ENCODE measurements at places on chromosomes 5 and 9.

- DNase-seq: no peak
Measured at GRCh38 chr9:136087741-136088480, 7.2 kb downstream of the NACC2 start.

- no peak for DNase-seq
Measured at GRCh38 chr5:39186722-39187539, 32.4 kb downstream of the FYB1 start.

- no peak for DNase-seq
Measured at GRCh38 chr5:41219658-41220269, 6.4 kb upstream of the C6 start.

GRCh38 chr5:40401284-40402006, 278.3 kb upstream of the PTGER4 start:
- no peak for DNase-seq

GRCh38 chr5:175383350-175383749, 60.6 kb downstream of the DRD1 start:
- DNase-seq: no peak

- no peak for DNase-seq
Measured at GRCh38 chr5:39465843-39466242, 41.1 kb upstream of the DAB2 start.

GRCh38 chr5:158007336-158007735, 148.4 kb upstream of the CLINT1 start:
- no peak for DNase-seq

DNA sequence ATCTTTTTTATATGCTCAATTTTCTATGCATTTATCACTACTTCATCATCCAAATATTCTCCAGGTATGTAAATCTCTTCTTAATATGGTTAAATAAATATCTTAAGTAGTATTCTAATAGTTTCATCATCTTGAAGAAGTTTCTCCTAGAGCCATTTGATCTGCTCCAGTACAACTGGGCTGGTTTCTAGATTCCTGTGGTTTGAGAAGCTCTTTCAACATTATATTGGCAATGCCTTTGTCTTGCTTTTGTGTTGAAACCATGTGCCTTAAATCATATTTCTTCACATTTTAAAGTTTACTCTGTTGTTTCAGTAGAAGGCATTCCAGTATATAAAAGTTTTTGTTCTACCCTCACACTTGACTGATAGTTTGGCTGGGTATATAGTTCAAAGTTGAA, 27.6 kb downstream of the MBLAC2 start:
- no peak for DNase-seq

GRCh38 chr9:68978066-68978465, 35.8 kb downstream of the PRKACG start:
- DNase-seq: no peak

GRCh38 chr9:69476797-69477196, 151.8 kb downstream of the ENTREP1 start:
- no peak for DNase-seq

GRCh38 chr5:44336708-44337107, 52.5 kb downstream of the FGF10 start:
- DNase-seq: no peak

DNA sequence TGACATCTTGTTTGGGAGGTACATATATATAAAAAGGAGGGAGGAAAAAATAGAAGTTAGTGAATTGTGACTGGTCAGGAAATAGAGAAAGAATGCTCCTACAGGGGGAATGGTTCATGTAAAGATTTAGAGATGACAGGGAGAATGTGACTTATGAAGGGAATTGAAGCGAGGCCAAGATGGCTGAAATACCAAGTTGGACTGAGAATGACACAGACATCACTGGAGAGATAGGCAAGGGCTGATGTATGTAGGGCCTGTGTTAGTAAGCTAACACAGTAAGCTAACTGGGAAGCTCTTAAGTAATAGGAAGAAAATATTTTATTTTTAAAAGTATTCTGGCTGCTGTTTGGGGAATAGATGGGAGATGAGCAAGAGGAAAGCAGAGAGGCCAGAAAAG, 286.3 kb downstream of the NNT start:
- DNase-seq: no peak
